ENCODE measurements at places on chromosomes 6 and 20.

- DNase-seq = peak; percentile 78
Observed at GRCh38 chr20:50034567-50035180, 51.9 kb downstream of the SNAI1 start.

DNA sequence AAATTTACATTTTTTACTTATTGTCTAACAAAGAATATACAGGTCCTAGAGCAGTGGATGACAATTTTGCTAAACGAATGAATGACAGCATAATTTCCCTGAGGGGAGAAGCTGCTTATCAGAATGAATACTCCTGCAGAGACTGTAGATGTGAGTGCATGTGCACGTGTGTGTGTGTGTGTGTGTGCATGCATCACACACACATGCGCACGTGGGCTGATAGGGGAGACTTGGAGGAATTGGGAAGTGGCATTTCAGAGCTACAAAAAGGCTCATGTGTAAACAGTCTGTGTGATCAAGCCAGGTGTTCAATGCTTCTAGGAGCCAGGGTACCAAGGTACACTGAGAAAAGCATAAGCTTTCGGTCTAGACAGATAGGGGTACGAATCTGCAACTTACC, 93.5 kb upstream of the SASH1 start:
- DNase-seq = no peak

GRCh38 chr6:80304014-80304413, 197.5 kb downstream of the BCKDHB start:
- no peak for DNase-seq

GRCh38 chr20:40563296-40563950, 125.6 kb downstream of the MAFB start:
- DNase-seq = no peak

DNA sequence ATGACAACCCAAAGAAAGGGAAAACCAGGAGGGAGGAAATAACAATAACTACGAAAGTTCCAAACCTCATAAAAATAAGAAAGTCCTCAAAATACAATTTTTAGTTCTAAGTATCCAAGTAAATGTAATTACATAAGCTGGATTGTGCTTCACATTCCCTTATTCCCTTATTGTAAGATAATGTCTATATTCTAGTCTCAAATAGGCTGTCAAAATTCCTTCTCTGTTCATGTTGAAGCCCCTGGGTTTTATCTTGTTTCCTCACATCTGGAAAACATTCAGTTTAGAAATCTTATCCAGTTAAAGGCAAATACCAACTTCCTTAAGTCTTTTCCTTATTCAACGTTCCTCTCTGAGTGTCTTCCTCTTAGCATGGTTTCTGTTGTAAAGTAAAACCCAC, 282.3 kb downstream of the CD109 start:
- no peak for DNase-seq

- no peak for DNase-seq
Observed at GRCh38 chr6:105153676-105154075, 26.1 kb downstream of the POPDC3 start.

DNA sequence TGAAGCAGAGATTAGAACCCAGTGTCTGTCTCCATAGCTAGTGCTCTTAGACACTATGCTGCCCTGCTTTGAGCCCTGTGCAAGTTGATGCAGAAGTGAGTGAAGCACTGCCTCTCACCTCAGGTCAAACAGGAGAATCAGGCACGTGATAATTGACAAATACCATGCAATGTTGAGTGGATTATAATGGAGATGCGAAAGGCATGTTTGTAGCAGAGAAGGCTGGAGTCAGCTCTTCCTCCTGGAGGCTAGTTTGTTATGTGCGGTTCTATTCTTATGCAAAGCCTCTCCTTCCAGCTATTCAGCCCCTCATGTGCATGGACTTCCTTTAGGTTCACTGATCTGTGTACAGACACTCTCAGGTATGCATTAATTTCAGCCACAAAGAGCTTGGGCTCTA, 108.5 kb downstream of the MANEA start:
- no peak for DNase-seq

DNA sequence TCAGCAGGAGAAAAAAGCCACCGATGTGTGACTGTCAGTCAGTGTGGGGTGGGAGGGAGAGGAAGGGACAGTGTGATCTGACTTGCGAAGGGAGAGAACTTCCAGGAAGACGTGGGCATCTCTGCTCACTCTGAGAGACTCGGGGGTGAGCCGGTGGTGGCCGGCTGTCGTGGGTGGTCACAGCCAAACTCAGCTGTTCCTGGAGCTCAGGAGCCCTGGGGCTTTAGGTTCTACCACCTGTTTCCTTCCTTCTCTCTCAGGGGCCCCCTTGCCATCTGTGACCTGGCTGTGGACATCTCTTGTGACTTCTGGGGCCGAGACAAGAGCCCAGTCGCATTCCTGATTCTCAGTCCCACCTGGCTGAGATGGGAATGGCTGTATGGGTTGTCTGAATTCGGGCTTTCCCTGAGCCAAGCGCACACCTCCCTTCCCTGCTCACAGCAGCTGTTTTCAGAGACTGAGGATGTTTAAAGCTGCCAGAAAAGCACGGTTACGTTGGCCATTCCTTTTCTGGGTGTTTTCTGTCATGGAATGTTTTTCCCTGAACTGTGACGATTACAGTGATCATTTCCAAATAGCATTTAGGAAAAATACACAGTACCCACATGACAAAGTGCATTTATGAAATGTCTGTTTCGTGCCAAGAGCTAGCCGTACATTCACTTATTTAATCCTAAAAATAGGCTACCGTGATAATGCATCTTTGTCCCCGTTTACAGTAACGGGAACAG, 36.5 kb downstream of the SYNJ2 start:
- no peak for DNase-seq

DNA sequence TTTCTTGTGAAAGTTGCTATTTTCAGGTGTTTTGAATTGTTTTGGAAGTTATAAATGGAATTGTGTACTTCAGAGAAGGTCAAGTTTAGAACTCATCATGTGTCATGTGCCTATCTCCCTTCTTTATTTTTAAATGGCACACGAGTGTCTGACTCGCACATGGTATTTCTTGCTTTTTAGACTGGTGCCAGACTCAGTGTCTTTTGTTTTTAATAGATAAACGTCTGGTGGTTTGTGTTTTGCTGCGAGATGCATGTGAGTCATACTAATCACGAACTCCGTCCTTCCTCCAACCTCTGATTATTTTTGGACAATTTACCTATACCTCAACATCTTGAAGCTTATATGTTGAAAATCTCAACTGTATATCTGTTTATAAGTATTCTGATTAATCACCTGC, 292.1 kb downstream of the CDKAL1 start:
- no peak for DNase-seq

DNA sequence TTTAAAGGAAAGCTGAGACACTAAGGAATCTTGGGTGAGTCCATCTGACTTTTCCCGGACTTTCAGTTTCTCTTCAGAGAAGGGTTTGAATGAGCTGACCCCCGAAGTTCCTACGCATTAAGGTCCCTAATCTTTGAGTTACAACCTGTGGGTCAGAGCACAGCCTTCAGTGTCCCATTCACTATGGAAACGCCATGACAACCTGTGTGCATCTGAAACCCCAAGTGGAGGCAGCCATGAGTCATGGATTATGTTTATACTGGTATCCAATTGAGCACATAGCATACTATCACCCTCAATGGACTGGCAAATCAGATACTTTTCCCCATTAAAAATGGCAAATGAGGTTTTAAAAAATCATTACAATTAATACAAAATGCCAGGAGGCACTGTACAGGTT, 11.4 kb downstream of the MYLK4 start:
- no peak for DNase-seq

DNA sequence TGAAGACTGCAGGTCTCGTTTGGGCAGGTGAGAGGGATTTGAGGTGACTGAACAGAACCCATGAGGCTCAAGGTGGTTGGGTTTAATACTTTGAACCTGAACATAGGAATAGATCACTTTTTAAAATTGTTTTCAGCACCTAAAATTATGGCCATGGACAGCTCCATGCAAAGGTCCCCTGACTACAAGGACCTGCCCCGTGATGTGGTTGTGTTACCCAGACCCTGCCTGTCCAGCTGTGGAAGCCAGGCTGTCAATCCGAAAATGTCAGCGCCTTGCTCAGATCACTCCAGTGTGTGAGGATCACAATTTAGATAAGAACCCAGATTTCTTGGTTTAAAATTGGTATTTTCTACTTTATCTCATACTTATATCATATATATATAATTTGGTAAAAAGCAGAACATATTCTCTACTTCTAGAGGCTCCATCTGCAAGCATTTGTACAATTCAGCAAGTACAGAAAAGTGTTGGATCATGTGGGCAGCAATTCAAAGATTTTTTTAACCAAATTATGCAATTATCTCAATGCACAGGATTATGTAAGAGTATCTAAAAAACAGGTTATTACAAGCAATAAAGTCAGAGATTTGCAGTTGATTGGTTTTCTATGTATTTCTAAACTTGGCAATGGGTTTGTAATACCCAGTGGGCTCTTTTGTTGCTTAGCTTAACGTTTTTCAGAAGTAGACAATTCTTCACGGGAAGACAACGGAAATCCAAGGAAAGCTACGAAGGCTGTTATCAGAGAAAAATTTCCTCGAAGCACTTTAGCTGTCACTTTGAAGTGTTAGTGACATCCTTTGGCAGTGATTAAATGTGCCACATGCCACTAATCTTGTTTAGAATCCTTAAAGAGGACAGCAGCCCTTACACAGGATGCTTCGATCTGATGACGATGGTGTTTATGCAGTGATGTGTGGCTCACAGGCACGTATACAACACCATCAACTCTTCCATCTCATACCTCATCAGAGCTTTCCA, 24.1 kb upstream of the RPS6KA2 start:
- DNase-seq = no peak

DNA sequence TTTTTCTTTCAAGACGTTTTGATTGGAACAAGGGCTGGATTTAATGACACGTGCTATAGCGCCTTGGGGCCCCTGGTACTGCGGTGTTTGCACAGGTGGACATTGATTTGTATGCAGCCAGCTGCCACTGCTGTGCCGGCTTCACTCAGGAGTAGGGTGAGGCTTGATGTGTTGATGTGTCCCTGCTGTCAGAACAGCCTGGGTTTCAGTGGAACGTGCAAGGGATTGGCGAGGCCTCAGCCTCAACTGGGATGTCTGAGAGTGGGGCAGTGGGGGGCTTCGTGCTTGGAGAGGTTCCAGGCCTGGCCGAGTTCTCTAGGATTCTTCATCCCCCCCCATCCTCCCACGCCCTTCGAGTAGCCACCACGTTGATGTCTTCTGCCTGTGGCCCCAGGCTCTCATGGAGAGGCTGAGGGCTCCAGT, 23.0 kb downstream of the PYGB start:
- DNase-seq = no peak

- DNase-seq = no peak
Observed at GRCh38 chr6:33688006-33688405, 23.5 kb downstream of the UQCC2 start.

GRCh38 chr6:39847221-39847620, 55.0 kb downstream of the DAAM2 start:
- no peak for DNase-seq

GRCh38 chr6:4506792-4507191, 269.4 kb upstream of the CDYL start:
- no peak for DNase-seq

DNA sequence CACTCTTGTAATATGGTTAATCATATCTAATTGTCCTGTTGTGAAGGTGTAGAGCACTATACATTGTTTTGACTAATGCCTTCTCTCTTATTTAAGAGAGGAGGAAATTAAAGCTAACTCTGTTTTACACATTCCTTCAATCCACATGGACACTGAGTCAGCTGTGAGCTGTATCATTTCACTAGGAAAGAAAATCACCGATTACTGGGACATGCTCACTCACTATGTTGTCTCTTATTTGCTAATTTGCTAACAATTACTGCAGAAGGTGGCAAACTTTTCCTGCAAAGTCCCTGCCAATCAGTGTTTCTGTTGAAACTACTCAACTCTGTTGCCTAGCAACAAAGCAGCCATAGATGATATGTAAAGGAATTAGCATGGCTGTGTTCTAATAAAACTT, 98.2 kb downstream of the BCAS1 start:
- no peak for DNase-seq

DNA sequence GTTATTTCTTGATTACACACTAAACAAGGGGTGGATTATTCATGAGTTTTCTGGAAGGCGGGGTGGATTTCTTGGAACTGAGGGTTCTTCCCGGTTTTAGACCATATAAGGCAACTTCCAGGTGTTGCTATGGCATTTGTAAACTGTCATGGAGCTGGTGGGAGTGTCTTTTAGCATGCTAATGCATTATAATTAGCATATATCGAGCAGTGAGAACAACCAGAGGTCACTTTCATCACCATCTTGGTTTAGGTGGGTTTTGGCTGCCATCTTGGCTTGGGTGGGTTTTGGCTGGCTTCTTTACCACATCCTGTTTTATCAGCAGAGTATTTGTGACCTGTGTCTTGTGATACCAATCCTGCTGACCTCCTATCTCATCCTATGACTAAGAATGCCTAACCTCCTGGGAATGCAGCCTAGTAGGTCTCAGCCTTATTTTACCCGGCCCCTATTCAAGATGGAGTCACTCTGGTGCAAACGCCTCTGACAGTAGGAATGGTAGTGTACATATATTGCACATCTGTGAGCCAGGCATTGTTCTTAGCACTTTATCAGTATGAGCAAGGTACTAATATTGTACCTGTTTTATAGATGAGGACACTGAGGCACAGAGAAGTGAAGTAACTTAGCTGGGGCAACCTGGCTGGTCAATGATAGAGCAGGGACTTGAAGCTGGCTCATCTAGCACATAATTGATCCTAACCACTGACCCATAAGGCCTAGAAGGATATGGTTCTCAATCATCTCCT, 203.7 kb downstream of the NFATC2 start:
- no peak for DNase-seq

DNA sequence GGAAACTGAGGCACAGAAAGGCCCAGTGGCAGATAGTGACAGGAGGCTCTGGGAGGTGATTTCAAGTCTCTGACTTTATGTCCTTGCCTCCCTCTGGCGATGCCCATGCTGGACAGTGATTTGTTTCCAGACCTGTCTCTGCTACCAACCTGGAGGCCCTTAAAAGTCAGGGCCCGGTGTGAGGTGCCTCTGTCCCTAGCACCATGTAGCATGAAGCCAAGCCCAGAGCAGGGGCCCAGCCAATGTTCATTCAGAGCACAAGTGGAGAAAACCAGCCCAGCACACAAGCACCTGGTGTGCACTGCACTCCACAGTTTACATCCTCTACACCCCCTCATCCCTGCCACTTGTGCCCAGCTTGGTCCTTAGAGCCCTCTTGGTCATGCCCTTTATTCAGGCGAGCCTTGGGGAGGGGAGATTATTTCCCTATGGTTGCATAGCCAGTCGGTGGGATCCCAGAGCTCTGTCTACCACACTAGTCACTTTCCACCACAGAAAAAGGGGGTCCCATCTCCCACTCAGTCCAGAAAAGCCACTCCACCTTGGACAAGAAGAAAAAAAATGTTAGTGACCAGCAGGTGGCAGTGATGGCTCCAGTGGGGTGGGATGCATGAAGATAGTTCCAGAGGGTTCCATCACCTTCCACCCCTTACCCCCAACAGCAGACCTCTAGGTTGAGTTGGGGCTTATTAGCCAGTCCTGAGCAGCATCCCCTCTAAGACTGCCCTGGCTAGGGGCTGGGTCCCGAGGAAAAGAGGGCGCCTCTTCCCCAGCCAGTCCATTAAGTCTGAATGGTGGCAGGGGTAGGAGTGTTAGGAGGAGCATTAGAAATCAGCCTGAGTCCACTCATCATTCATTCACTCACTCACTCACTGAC, 30.9 kb downstream of the KIAA1755 start:
- no peak for DNase-seq
